ENCODE measurements at places on chromosomes 2 and 18.

DNA sequence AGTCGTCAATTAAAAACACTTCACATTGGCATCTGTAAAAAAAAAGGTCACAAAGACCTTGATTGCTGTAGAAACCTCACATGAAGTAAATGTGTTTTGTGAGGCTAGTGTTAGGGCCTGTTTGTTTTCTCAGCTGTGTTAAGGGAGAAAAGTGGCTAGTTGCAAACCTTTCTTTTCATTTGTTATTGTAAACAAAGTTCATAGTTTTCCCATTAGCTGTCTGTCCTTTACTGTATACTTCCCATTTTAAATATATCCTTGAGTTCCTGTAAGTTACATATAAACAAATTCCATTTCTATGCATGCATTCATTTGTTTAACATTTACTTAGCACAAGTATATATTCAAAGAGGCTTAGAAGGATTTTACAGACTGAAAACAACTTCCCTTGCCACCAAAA is 1250.2 kb downstream of the LRP1B start:
- no peak for DNase-seq

DNA sequence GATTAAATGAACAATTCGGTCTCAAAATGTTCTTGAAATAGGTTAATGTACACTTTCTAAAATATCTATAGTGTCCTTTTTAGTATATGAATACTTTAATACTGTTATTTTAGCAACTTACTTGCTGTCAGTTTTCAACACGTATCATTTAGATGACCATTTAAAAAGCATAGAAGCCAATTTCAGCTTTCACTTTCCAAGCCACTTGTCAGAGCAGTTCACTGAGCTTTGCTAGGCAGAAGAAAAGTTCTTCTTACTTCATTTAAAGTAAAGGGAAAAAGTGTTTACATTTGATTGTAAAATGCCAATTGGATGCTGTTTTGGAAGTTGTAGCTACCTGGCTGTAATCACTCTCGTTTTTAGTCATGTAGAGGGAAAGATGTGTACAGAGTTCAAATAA is 126.0 kb downstream of the KCNH7 start:
- no peak for DNase-seq

DNA sequence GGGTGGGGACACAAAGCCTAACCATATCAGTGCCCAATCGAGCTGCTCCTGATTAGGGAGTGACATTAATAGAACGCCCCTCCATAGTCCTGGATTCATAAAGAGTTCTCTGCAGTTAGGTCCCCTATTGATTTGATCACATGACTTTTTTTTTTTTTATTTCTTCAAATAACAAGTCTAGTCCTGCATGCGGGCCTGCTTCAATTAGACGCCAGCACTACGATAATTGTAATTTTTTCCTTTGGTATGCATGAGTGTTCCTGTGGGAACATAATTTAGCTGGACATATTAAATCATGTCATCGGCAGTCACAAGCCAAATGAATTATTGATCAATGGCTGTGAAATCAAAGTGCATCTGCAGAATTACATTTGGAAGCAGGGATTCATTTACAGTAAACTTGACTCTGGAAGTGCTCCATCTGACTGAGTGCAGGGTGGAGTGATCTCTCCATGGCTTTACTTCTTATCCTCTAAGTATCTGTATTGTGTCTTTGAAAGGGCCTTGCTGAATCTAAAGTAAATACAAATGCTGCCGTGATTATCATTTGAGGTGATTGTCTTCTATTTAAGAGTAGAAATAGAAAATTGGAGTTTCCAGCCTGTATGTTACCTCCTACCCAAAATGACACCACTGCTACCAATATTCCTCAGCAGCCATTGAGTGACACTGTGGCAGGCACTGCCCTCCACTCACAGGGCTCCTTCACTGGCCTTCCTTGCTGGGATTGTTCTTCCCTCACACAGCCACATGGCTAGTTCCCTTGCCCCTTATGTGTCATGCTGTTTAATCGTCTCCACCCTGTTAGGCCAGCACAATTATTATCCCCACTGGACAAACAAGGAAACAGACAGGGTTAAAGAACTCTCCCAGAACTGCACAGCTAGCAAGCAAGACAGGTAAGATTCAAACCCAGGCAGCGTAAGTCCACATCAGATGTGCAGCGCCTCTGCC is 337.4 kb upstream of the ID2 start:
- no peak for DNase-seq

DNA sequence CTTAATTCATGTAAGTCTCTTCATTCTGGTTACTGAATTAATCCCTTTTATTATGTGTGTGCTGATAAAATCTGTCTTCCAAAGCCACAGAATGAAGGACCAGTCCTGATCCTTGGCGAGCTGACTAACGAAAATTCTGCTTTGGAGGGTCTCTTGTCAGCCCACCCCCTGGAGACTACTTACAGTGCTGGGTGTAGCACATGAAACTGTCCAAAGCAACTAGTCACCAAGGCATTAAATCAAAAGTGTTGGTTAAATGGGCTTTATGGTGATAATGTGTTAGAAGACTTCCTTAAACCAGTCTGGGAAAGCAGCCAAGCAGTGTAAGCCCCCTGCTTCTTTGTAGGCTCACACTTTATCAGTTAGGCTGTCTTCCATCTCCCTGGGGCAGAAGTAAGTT is 420.2 kb downstream of the SUCLG1 start:
- no peak for DNase-seq

DNA sequence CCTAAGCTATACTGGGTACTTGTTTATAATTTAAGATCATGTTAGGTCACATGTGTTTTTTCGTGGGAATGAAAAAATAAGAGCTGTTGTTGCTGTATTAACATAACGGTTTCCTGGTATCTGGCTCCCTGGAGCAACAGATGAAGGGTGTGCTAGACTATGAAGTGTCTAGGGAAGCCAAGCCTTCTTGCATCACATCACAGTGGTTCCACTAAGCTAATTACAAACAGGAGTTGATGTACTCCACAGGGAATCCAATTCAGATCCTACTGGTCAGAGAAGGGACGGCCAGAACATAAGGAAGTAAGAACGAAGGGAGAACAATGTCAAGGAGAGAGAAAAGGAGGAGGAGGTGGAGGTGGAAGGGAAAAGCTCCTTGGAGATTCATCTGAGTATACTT is 193.0 kb upstream of the CYP26B1 start:
- no peak for DNase-seq

- peak; percentile 88 for DNase-seq
These were observed 34.4 kb downstream of the CENPO start for GRCh38 chr2:24827321-24828237.

DNA sequence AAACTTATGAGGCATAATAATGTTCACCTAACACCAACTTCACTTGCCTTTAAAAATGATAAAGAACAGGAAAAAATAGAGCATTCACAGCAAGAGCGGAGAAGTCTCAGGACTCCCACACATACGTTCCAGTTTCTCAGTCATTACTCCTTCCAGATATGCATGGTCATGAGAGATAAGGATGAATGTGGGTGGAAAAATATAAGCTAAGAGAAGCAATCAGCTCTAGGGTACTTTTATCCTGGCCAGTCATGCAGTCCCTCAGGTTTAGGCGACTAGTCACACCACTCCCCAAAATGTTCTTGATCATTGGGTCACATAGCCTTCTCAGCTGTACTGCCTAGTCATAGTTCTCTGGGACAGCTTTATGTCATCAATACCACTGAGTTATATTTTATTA is 29.2 kb upstream of the CCDC178 start:
- DNase-seq, result peak; percentile 97

GRCh38 chr18:23950644-23951043 is 63.9 kb upstream of the TTC39C start:
- DNase-seq, result no peak

- DNase-seq, result no peak
These were observed 4.8 kb upstream of the XDH start for GRCh38 chr2:31419386-31419785.

DNA sequence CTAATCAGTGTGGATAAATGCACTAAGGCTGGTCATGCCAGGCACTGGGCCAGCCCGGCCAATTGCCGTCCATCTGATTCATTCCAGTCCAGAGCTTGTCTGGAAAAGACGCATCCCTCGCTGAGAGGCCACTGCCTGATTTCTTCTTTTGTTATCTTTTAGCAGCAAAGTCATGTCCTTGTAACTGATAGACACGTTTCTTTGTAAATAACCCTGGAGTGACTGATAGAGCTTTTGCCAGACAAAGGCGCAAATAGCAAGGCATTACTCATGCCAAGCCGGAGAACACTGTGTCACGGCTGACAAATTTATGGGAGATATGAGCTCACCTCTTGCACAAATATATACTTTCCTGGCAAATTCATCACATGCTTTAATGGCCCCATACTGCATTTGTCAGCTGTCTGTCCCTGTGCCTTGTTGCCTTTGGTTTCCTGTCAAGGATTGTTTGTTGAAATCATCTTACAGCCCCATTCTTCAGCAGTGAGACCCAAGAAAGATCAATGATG is 164.4 kb downstream of the ETAA1 start:
- peak; percentile 3 for DNase-seq

DNA sequence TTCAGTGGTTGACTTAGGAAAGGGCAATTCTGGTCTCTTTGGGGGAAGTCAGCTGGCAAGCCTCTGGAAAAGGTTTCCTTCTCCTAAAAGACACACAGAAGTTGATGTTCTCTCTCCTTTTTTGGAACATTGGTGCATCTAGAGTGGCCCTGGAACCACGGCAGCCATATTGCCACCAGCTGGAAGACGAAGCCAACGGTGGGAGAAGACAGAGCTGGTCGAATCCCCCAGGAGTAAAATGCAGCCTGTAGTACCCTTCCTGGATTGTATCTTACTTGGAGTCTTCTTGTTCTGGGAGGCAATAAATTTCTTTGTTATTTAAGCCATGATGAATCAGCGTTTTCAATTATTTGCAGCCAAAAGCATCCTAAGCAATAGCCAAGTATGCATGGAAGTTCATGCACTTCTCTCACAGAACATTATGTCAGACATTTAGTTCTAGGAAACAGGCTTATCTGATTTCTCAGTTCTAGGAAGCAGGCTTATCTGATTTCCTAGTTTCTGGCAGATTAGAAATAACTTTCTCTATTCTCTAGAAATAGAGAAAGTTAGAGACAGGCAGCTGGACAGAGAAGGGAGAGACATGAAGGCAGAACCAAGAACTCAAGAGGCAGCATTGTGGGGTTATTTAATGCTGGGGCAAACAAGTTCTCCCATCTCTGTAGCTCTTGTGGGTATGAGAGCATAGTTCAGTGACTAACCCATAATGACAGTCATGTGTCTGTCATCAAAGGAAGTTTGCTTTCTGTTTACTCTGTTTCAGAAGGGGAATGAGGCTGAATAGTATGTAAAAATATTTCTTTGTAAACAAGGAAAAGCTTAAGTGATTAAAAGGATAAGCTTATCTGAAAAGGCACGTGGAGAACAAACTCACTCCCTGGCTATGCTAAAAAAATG is 40.5 kb upstream of the NABP1 start:
- DNase-seq, result peak; percentile 89

DNA sequence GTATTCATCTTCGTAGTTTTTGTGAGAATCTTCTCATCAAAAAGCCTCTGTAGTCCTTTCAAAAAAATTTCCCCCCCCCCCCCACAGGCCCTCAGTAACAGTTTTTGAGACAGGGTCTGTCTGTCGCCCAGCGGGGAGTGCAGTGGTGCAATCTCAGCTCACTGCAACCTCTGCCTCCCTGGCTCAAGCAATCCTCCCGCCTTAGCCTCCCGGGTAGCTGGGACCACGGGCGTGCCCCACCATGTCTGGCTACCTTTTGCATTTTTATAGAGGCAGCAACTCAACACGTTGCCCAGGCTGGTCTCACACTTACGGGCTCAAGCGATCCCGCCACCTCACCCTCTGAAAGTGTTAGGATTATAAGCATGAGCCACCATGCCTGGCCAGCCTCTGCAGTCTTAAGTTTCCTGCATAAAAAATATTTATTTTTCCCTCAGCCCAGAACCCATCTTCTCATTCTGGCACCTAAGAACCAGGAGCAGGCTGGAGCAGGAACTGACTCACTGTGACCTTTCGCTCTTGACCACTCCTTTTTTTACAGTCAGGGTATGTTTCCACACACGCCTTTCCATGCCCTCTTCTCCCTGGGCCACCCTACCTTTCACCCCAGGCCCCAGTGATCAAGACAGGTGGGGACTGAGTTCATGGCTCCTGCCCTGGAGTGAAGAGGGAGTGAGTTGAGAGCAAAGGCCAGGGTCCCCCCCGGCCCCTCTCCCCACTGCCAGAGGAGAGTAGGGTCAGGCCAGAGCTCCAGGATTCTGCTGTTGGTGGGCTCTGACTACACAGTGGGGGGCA is 32.5 kb upstream of the NT5DC4 start:
- no peak for DNase-seq

- DNase-seq, result no peak
These were observed 3.0 kb upstream of the RPL37A start for GRCh38 chr2:216495656-216496055.

GRCh38 chr2:97011977-97012569 is 25.7 kb upstream of the FAM178B start:
- DNase-seq, result peak; percentile 65

- no peak for DNase-seq
These were observed 191.6 kb downstream of the TTC32 start for GRCh38 chr2:19710230-19710629.

- no peak for DNase-seq
These were observed 149.2 kb downstream of the DYSF start for GRCh38 chr2:71602581-71602980.

- DNase-seq, result no peak
These were observed 7.2 kb upstream of the ITGA6 start for GRCh38 chr2:172420216-172420615.

- no peak for DNase-seq
These were observed 109.7 kb downstream of the TFCP2L1 start for GRCh38 chr2:121175326-121175725.

GRCh38 chr2:27307545-27308358 is 493 bp downstream of the UCN start:
- no peak for DNase-seq

DNA sequence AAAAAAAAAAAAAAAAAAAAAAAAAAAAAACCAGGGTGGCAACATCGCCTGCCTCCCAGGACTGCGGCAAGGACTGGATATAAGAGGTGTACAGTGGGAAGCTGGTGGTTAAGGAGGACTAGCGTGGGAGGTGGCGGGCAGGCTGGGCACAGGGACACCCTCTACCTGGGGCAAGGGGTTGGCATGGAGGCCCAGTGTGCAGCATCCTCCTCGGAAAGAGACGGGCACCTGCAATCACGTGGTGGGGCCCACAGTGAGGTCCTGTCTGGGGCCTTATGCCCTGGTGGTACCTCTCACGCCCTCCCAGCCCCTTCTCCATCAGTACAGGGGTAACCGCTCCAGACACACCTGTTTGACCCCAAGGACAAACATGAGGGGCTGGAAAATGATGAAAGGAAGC is 27.9 kb downstream of the PXDN start:
- no peak for DNase-seq

GRCh38 chr2:15812187-15812780 is 128.1 kb upstream of the MYCN start:
- no peak for DNase-seq

- no peak for DNase-seq
These were observed 120.7 kb downstream of the ZNF521 start for GRCh38 chr18:25231327-25231691.

GRCh38 chr2:108182489-108182888 is 57.3 kb upstream of the SULT1C3 start:
- DNase-seq, result peak; percentile 25
